Activated CD4-positive, alpha-beta T cell treated with anti-CD3 and anti-CD28 coated beads, Interleukin-10, Interleukin-2, amounts not matched to agents 100 ng/mL and 50 ng/mL, durations not matched to agents 16 hours and 8 hours (primary cell): ENCODE measurements at places on chromosomes 2 and 18.

DNA sequence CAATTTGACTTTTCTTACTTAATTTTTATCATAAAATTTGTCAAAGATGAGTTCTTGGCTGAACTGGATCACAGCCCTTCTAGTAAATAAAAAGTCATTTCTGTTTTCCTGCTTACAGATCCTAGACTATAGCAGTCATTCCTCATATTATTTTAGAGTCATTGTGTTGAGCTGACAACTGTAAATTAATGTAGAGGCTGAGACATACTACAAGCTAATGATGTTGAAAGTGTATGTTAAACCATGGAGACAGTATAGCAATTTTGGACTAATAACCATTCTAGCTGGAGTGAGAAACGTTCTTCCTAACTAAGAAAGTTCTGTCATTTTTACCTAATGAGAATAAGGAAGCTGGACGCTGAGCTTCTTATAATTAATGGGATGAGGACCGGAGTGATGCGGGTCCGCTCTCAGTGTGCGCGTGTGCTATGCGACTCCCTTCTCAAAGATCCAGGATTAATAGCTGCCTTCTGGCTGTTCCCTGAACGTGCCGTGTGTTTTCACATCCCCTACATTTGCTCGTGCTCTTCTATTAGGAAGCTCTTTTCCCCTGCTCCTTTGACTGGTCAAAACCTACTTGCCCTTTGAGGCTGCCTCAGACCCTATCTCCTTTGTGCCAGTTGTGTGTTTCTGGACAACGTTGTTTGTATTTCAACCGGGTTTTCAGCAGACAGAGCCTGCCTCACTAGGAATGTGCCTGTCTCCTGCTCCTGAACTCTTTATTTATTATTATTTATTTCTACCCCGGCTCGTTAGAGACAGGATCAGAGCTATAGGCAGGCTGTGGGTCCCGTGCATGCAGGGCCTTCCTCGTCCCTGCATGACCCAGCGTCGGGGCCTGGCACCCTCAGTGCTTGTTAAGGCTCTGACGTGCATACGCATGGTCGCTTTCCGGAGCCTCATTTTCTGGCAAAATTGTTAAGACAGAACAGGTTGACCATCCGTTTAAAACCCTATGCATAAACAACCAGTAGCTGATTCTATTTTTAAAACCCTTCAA lies 182.6 kb downstream of the DCDC2C start:
- no peak for DNase-seq

GRCh38 chr2:29393676-29394075 lies 278.5 kb downstream of the CLIP4 start:
- no peak for DNase-seq

DNA sequence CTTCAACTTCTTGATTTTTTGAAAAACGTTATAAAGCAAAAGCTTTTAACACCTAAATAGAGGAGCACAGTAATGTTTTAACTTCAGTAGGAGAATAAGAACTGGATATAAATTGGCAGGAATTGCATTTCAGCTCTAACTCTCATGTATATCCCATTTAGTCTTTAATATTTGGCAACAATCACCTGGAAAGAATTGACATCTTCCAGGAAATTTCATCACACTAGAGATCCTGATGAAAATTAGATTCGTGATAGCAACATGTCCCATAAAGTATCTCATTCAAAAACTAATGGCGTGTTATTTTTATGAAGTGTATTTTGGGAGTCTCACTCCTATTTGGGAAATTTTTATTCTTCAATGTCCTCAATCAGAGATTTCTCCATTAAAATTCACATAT lies 131.1 kb upstream of the DNAJC10 start:
- DNase-seq, result no peak

GRCh38 chr2:100857341-100857740 lies 37.4 kb downstream of the NPAS2 start:
- no peak for DNase-seq

GRCh38 chr18:76756531-76757253 lies 65.7 kb upstream of the ZNF236 start:
- DNase-seq, result no peak

GRCh38 chr2:159156834-159157233 lies 129.7 kb downstream of the WDSUB1 start:
- DNase-seq, result no peak

GRCh38 chr2:8704906-8705305 lies 23.1 kb downstream of the ID2 start:
- no peak for DNase-seq

- DNase-seq, result no peak
These were observed 62.6 kb downstream of the MOGAT1 start for GRCh38 chr2:222733846-222734702.

- no peak for DNase-seq
These were observed 78.4 kb upstream of the MYT1L start for GRCh38 chr2:2409481-2409880.

GRCh38 chr2:198597648-198598047 lies 793.3 kb downstream of the PLCL1 start:
- DNase-seq, result no peak

DNA sequence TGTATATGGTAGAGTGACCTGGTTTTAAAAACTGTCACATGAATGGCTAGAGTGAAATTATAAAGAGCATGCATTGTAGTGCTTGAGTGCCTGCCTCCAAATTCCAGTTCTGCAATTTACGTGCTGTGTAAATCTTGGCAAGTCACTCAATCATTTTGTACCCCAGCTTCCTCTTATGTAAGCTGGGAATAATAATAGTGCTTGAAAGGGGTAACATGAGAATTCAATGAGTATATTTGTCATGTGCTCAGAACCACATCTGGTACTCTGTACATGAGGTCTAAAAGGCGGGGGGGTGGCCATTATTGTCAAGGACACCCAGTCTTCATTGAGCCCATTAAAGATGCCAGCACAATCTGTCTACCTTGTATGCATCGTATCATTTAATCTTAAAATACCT lies 214.8 kb downstream of the MC4R start:
- no peak for DNase-seq

DNA sequence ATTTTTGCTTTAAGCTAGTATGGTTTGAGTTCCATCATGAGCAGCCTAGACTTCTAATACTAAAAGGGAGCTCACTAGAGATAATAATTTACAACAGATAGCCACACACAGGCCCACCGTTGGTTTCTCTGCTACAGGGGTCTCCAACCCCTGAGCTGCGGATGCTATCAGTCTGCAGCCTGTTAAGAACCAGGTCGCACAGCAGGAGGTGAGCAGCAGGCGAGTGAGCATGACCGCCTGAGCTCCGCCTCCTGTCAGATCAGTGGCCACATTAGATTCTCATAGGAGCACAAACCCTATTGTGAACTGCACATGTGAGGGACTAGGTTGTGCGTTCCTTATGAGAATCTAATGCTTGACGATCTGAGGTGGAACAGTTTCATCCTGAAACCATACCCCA lies 150.6 kb downstream of the HRH4 start:
- DNase-seq, result no peak

- no peak for DNase-seq
These were observed 227.7 kb upstream of the STK17B start for GRCh38 chr2:196399096-196399495.

GRCh38 chr2:125168442-125168841 lies 1143.4 kb downstream of the CNTNAP5 start:
- no peak for DNase-seq

GRCh38 chr2:44686561-44686960 lies 254.9 kb upstream of the SIX3 start:
- DNase-seq, result no peak

- DNase-seq, result no peak
These were observed 94.3 kb upstream of the GLI2 start for GRCh38 chr2:120641366-120641771.

DNA sequence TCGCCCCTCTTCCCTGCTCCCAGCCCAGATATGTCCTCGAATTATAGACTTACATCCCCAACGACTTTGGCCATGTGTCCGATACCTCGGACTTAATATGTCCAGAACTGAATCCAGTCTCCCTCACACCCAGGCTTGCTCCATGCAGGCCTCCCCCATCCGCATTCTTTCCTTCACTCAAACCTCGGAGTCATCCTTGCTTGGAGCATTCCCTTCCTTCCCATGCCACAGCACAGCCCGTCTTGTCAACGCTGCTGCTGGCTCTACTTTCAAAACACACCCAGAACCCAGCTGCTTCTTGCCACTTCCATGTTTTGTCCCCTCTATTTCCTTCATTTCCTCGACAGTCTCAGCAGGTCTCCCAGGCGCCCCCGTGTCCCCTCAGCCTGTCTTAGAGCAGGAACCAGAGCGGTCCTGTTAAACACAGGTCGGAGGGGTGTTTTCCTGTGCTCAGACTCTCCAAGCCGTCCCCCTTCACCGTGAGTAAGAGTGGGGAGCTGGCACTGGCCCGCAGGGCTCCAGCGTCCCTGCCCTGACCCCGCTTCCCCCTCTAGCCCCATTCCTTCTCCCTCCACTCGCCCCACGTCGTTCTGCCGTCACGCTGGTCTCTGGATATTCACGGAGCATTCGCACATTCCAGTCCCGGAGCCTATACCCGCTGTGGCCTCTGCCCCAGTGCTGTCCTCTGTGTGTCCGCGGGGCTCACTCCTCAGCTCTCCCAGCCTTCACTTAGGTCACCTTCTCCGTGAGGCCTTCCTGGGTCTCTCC lies 54.4 kb downstream of the VAPA start:
- DNase-seq, result no peak

- no peak for DNase-seq
These were observed 66.4 kb upstream of the MSH2 start for GRCh38 chr2:47336259-47337238.

GRCh38 chr2:85873679-85874078 lies 15.1 kb downstream of the ST3GAL5 start:
- DNase-seq, result no peak

DNA sequence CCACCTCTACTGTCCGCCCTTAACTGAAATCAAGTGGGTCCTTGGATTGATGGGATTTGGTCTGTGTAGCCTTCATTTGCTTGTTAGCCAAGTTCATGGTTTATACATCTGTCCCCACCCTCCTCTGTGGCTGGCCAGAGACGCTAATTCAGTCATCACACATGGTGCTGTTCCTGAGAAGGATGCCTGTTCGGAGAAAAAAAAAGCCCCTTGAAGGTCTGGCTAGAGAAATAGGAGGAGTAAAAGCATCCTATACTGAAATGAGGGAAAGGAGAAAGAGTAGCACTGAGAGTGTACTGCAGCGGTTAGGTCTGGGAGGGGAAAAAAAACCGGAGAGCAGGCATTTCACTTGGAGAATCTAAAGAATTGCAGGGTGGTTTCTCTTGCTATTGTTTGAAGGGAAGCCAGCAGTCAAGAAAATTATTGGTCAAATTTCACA lies 180.6 kb upstream of the EPAS1 start:
- DNase-seq, result no peak

GRCh38 chr2:216915557-216916150 lies 55.8 kb upstream of the TNP1 start:
- no peak for DNase-seq

DNA sequence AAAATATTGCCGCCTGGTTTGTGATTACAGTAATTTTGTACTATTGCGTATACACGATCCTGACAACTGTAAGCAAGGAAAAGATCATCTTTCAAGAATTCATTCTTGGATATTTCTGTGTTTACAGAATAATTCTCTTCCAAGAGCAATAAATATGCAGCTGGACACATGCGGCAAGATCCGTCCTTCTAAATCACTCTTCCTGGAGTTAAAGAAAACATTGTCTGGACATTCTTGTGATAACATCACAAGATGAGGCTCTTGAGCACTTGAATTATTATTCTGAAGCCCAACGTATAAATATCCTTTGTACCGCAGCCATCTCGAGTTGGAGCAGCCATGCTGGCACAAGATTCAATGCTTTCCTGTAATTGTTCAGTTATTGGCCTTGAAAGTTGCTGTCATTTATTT lies 9.9 kb downstream of the FHL2 start:
- DNase-seq, result no peak
